ENCODE measurements at places on chromosomes 5 and 9. TPM values are rescaled to one million over a fixed set of nuclear protein-coding genes. Genes with fewer than 3 reads are reported as not detected.

The PIP5KL1 gene
- total RNA-seq = not detected

The LMX1B gene
- total RNA-seq = not detected

The COL15A1 gene
- total RNA-seq = not detected

The C9orf50 gene
- not detected for total RNA-seq

The GDNF gene
- 0.25 TPM for total RNA-seq

The TSPAN17 gene
- 20.8 TPM for total RNA-seq

The PLK2 gene
- 10.2 TPM for total RNA-seq

The DRD1 gene
- 0.06 TPM for total RNA-seq

The INIP gene
- 8.2 TPM for total RNA-seq

The CTXN3 gene
- total RNA-seq = not detected

The DDX4 gene
- total RNA-seq = not detected

The TLX3 gene
- not detected for total RNA-seq

The NIPAL4 gene
- not detected for total RNA-seq

All from right lobe of liver (tissue), 6 donors.